ENCODE measurements at places on chromosomes 6 and 20.
A peak's percentile ranks its signal among the peaks of the same experiment; 100 is the strongest.

- H3K27me3 ChIP-seq: no peaks in the 10 kb centered on the region
- no peak overlapping the region for H3K27ac ChIP-seq
- no peaks in the 10 kb centered on the region for H3K36me3 ChIP-seq
- no peaks in the 10 kb centered on the region for H3K4me1 ChIP-seq
- DNase-seq: no peak
Measured at GRCh38 chr6:46925563-46926253, 4.0 kb upstream of the ADGRF5 start.

GRCh38 chr20:20956513-20956931 is 149.6 kb downstream of the LINC00237 start:
- DNase-seq: no peak
- no peaks in the 10 kb centered on the region for H3K4me1 ChIP-seq
- no peak overlapping the region for H3K4me3 ChIP-seq
- H3K36me3 ChIP-seq: no peaks in the 10 kb centered on the region
- no peak overlapping the region for H3K27ac ChIP-seq

GRCh38 chr20:15890407-15890982 is 682.8 kb downstream of the KIF16B start:
- H3K4me3 ChIP-seq: no peak overlapping the region
- no peaks in the 10 kb centered on the region for H3K27me3 ChIP-seq
- H3K27ac ChIP-seq: no peak overlapping the region

DNA sequence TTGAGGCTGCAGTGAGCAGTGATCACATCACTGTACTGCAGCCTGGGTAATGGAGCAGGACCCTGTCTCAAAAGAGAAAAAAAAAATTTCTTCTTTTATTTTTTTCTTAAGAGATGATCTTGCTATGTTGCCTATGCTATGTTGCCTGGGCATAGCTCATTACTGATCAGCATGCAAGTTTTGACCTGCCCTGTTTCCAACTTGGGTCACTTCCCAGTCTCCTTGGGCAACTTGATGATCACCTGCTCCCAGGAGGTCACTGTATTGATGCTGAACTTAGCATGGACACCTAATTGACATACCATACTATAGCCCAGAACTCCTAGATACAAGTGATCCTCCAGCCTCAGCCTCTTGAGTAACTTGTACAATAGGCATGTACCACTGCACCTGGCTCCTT is 30.7 kb upstream of the NANP start:
- H3K27ac ChIP-seq: no peak overlapping the region
- H3K4me1 ChIP-seq: no peaks in the 10 kb centered on the region
- no peaks in the 10 kb centered on the region for H3K27me3 ChIP-seq
- H3K36me3 ChIP-seq: no peaks in the 10 kb centered on the region

DNA sequence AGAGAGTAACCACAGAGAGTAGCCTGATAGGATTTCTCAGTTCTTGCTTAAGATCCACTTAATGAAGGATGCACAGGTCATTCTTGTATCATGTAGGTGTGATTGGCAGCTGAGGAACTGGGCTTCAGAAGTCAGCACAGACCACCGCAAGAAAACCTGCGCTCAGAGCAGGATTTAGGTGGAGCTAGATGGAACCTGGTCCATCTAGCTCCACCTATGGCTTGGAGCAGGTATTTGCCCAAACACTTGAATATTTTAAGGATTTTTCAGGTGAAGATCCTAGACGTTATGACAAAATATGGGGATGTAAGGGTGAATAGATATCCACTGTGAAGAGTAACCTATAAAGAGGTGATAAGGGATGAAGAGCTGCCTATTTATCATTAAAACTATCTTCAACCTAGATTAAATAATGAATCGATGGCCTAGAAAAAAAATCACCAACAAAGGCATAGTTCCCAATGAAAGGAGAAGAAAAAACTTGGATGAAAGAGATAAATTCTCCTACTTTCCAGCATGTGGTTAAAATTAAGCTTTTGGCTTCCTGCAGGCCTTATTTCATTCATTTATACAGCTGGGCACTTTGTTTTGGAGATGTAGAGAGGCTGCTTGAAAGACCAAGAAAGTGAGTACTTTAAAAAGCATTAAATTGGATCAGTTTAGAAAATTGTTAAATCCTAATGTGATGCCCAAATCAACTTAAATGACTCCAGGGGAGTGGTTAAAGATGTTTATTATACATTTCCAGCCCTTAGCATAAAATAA is 778.4 kb upstream of the GJE1 start:
- no peaks in the 10 kb centered on the region for H3K4me1 ChIP-seq
- peak; percentile 1 for DNase-seq
- H3K27me3 ChIP-seq: no peaks in the 10 kb centered on the region
- H3K27ac ChIP-seq: no peak overlapping the region
- H3K4me3 ChIP-seq: no peak overlapping the region
- no peaks in the 10 kb centered on the region for H3K36me3 ChIP-seq

GRCh38 chr6:82251942-82252341 is 4.4 kb upstream of the IBTK start:
- no peak overlapping the region for H3K4me3 ChIP-seq
- peaks cover 8% of the 10 kb centered on the region for H3K4me1 ChIP-seq
- no peak for DNase-seq
- no peaks in the 10 kb centered on the region for H3K27me3 ChIP-seq
- no peaks in the 10 kb centered on the region for H3K36me3 ChIP-seq

All from H1 (cell line).